ENCODE measurements at places on chromosomes 5 and 9.

DNA sequence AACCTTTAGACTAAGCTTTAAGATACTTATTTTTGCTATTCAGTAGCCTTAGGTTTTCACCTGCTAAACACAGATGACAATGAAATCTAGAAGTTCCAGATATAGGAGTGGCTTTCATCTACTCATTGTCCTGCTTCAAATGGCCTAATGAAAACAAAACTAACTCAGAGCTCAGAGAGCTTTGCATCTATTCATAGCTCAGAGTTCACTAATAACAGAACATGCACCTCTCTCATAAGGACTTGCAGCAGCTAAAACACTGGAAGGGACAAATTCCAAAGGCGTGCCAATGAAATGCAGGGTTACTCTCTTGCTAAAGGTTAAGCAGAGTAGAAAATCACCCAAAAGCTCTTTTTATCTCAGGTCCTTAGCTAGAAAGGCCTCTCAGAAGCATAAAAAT lies 29.0 kb downstream of the SLC31A2 start:
- DNase-seq, result no peak

GRCh38 chr9:108108852-108109448 lies 619.4 kb upstream of the KLF4 start:
- DNase-seq, result no peak

GRCh38 chr5:8528106-8528505 lies 659.2 kb downstream of the MTRR start:
- DNase-seq, result no peak

- peak; percentile 37 for DNase-seq
Observed at GRCh38 chr5:114450437-114450836, 88.6 kb downstream of the KCNN2 start.

- no peak for DNase-seq
Observed at GRCh38 chr5:99646011-99646647, 717.3 kb upstream of the CHD1 start.

DNA sequence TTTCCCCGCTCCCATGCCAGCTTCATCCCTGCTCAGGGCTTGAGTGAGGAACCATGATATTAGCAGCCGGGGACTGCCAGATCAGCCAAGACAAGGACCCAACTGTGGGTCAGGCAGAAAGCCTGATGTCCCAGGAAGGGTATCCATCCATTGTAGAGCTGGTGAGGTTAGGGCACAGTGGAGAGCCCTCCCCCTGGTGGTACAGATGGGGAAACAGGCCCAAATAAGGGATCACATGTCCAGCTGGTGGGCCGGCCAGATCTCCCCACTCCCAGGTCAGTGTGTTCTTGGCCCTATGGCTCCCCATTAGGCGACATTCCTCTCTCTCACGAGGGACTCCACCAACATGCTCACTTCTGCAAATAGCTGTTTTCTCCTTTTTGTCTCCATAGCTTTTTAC lies 9.0 kb downstream of the CDX1 start:
- no peak for DNase-seq

GRCh38 chr5:139650031-139650688 lies 2.0 kb downstream of the CXXC5 start:
- DNase-seq, result peak; percentile 53

DNA sequence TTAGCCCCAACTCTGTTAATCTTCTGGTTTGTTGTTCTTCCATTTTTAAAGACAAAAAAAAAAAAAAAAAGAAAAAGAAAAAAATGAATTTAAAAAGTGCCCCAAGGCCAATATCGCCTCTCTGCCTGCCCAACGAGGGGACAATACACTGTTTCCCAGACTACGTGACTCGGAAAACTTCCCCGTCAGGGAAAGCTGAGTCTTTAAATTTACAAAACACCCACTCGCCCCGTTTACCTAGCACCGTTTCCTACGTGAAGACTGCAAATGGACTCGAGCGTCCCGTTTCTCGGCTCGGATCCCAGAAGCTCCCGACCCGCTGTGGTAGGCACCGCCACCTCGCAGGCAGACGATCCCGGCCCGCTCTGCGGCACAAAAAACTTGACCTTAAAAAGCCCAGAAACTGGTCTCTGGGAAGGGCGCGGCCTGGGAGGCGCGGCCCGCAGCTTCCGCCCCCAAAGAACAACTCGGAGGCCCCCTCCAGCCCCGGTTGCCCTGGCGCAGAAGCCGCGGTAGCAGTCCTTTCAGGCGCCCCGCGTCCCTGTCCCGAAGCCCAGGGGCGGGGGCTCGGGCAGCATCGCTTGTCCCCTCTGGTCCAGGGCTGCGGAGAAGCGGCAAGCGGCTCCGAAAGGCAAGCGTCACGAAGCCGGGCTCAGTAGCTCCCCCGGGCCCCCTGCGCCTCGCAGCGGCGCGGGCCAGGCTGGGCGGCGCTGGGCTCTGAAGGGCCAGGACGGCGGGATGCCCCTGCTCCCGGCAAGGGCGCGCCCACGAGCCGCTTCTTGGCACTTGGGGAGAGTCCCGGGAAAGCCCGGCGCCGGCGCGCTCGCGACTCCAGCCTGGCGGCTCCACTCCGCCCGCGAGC lies at the start of gene GCNT4:
GCNT4 (minus strand) TSS at position 367 of the 862 bp plus-strand sequence. CDS start 22,521 bp downstream, outside the sequence.
- DNase-seq, result peak; percentile 24

DNA sequence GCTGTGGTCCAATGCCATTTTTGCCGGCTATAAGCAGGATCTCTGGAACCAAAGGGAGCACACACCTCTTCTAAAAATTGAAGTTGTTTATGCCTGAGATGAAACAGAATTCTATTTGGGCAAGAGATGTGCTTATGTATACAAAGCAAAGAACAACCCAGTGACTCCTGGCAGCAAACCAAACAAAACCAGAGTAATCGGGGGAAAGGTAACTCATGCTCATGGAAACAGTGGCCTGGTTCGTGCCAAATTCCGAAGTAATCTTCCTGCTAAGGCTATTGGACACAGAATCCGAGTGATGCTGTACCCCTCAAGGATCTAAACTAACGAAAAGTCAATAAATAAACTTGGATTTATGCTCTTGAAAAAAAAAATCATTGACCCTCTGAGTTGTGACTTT lies 178.7 kb downstream of the CEMIP2 start:
- peak; percentile 6 for DNase-seq

GRCh38 chr9:135835131-135835530 lies 72.2 kb downstream of the CAMSAP1 start:
- DNase-seq, result no peak

DNA sequence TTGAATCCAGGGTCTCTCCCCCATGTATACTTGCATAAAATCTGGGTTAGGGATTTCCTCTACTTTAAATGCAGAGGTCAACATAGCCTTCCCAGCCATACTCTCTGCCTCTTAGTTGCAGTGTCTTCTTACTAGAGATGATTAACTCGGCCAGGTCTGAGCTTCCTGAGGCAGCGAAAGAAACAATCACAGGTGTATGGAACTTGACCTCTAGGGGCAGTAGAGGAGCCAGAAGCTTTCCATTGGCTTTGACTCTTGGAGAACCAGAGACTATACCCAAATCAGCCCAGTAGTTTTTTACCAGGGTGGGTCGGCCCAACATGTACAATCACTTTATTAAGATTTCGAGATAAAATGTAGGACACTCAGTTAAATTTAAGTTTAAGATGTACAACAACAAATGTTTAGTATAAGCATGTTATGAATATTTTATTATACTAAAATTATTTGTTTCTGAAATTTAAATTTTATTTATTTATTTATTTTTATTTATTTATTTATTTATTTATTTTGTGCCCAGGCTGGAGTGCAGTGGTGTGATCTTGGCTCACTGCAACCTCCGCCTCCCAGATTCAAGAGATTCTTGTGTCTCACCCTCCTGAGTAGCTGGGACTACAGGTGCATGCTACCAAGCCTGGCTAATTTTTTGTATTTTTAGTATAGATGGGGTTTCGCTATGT lies 48.0 kb upstream of the DMRT3 start:
- DNase-seq, result no peak

DNA sequence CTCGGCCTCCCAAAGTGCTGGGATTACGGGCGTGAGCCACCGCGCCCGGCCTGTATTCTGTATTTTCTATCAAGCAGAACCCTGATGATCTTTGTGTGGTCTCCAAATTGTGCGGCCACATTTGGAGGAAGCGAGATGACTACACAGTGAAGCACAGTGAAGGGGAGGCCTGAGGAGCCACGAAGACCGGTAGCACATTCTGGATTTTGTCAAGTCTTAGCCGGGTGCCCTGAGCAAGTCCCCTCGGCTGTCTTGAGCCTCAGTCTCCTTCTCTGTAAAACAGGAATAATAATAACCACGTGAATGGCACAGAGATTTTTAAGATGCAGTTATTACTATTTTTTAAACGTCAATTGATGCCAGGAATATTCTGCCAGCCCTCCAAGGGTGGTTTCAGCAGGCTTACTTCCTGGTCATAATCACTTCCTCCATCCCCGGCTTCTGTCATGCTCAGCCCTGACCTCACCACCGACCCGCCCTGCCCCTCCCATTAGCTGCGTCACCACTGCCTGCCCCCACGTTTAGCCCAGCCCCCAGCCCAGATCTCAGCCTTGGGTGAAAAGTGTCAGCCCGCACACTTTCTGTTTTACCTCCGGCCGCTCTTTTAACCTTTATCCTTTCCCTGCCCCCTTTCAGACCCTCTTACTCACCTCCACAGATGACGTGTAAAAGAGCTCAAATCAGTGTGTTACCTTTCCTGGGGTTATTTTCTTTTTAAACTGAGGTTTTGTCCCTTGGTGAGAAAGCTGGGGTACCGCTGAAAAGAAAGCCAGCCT lies 27.0 kb upstream of the ERGIC1 start:
- peak; percentile 92 for DNase-seq

DNA sequence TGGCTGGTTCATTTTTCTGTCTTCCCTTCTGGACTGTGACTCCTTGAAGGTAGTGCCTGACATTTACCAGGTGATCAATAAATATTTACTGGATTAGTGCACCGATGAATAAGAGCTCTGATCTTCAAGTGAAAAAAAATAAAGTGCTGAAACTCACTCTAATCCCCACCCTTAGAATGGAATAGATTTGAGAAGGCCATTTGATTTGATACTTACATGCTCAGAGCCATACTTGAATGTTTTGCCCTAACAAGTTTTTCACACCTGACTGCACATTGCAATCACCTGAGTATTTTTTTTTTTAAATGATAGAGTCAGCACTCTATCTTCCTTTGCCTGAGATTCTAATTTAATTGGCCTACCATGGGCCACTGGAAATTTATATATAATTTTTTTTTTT lies 105.7 kb downstream of the LRRC70 start:
- DNase-seq, result no peak

GRCh38 chr5:67190861-67191260 lies 5.7 kb downstream of the CD180 start:
- no peak for DNase-seq

- no peak for DNase-seq
Observed at GRCh38 chr5:44048276-44048984, 340.8 kb downstream of the FGF10 start.

DNA sequence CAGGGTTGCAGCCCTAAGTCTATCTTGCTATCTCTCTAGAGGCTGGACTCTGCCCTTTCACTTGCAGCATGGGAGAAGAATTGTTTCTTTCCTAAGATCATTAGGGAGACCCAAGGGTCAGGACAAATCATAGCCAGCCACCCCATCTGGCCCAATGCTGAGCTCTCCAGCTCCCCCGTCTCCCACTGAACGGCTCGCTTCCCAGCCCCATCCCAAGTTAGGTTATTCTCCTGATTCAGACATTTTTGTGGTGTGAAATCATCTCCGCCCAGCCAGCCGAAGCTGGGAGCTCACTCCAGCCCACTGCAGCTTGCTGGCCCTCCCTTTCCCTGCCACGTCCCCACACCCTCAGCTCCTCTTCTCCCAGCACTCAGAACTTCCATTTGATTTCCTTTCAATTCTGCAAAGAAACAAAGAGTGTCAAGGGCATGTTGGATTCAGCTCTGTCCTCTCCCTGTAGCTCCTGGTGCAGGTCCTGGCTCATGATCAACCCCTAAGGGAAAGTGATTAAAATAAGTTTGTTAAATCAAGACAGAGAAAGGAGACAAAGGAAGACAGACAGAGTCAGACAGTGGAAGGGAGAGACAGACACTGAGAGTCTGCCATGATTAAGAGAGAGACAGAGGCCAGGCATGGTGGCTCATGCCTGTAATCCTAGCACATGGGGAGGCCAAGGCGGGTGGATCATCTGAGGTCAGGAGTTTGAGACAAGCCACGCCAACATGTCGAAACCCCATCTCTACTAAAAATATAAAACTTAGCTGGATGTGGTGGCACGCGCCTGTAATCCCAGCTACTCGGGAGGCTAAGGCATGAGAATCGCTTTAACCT lies 12.6 kb upstream of the SPARC start:
- DNase-seq, result peak; percentile 75

GRCh38 chr5:43515678-43516048 lies 715 bp upstream of the C5orf34 start:
- no peak for DNase-seq

GRCh38 chr9:136170006-136170901 lies 34.7 kb downstream of the LHX3 start:
- no peak for DNase-seq

- no peak for DNase-seq
Observed at GRCh38 chr9:131869348-131869747, 129.5 kb upstream of the RAPGEF1 start.

GRCh38 chr5:79512049-79512448 lies 1.9 kb downstream of the HOMER1 start:
- no peak for DNase-seq

GRCh38 chr5:88398316-88398715 lies 129.7 kb upstream of the TMEM161B start:
- no peak for DNase-seq

DNA sequence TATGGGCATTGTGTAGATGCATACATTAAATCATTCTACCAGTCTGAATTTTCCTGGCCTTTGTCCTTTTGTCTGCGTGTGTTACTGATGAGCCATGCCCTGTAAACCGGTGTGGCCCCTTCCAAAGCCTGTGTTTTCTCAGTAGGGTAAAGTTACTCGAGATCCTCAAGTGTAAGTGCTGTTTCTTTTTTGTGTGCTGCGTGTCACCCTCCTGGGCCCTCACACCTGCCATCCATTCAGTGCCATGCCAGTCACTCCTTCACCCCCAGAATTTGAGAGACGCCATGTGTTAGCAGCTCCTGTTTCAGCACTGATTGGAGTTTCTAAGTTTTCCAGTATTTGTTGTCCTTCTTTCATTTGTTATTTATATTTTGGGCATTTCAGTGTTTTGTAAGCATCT lies 288.2 kb downstream of the FANCC start:
- no peak for DNase-seq

DNA sequence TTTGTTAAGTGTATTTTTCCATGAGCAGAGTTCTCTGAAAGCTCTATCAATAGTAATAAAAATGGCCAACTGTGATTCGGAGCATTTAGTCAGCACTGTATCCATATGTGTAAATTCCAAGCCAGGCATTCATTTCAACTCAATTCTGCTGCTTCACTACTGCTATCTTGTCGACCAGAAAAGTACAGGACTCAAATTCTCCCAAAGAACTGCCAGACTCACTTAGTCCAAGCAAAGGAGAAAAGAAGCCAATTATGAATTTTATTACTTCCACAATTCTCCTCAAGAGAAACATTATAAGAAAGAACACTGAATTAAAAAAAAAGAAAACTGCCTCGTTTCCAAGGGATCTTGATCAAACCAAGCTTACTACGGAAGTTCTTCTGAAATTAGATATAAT lies 906.3 kb upstream of the DMAC1 start:
- no peak for DNase-seq

DNA sequence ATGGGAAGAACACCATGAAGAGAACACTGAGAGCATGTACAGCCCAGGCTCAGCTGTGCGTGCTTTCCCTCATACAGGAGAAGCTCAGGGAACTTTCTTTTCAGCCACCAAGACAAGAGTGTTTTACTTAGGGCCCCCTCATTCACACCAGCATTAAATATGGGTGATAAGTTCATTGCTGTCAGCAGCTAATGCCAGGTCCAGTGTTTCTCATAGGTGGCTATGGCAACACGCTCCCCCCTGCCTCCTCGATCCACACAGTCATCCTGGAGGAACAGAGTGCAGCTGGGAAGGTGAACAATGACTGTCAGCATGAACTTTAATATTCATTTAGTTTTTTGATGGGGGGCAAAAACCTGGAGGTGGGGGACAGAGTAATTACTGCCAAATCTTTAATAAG lies 54.4 kb downstream of the TEX10 start:
- no peak for DNase-seq

Data from heart right ventricle (tissue), 16 donors.